Effector memory CD8-positive, alpha-beta T cell (primary cell): ENCODE measurements at places on chromosomes 5 and 9.

DNA sequence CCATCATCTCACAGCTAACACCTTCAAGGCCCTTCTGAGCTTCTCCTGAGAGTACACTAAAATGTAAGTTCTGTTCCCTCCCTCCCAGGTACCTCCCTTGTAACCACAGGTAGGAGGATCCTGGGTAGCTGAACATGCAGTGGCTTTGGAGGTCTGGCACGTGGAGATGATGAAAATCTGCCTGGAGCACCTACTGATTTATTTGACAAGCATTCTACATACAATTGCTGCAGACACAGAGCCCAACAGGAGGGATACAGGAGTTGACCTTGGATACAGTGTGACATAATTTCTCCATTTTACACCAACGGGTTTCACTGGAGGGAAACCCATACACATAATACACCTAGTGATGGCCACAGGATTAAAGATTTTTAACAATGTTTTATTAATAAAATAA is 478.7 kb downstream of the SEMA5A start:
- DNase-seq, result no peak

DNA sequence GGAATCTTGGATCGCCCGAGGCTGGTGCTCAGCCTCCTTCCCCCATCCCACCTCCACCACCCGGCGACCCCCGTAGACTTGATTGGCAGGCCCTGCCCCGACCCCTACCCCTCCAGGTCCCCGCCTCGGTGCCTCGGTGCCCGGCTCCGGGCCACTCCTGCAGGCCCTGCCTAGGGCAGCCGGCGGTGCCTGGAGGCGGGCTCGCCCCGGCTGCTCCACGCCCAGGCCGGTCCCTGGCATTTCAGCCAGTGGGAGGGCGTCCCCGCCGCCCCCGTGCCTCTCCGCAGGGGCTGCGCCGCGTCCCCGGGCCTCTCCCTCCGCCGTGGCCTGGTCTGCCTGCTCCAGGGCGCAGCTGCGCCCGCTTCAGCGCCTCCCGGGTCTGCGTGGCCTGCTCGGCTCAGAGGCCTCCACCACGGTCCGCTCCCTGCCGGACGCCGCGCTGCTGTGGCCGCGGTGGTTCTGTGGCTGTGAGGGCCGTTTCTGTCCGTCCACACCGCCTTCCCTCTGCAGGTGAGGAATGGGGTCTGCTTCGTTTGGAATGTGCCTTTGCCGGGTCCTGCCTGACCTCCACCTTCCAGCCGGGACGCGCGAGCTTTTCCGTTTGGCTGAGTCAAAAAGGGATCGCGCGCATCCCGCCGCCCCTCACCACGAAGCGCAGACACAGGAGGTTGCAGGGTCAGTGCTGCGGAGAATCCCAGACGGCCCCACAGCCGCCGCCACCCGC is 48.3 kb upstream of the IRX4 start:
- no peak for DNase-seq

GRCh38 chr9:136558373-136558772 is 12.5 kb upstream of the NOTCH1 start:
- DNase-seq, result no peak

DNA sequence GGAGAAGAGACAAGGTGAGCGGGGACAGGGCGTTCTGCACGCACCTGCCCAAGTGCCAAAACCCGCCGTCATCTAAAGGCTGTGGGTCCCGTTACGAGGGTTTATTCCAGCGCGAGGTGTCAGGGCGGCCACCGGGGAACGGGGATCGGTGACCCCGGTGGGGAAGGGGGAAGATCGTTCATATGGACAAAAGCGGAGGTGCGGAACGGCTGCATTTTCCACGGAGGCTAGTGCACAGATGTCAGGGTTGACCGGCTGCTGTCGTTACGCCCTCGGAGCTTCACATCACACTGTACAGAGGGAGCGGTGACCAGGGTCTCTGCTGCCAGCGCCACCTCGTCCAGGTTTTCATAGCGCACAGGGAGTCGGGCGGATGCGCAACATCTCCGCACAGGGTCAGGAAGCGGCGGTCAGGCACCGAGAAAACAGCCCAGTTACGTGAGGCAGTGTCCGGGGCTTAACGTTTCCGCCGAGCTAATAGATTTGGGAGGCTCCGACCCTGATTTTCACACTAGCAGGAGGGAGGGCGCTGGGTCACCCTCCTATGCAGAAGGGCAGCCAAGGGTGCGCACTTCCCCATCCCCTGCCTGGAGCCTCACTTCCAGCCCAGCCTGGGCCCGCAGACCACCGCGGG is 13.5 kb downstream of the BTNL9 start:
- DNase-seq, result no peak

GRCh38 chr5:125256296-125256695 is 509.9 kb upstream of the ZNF608 start:
- DNase-seq, result no peak

DNA sequence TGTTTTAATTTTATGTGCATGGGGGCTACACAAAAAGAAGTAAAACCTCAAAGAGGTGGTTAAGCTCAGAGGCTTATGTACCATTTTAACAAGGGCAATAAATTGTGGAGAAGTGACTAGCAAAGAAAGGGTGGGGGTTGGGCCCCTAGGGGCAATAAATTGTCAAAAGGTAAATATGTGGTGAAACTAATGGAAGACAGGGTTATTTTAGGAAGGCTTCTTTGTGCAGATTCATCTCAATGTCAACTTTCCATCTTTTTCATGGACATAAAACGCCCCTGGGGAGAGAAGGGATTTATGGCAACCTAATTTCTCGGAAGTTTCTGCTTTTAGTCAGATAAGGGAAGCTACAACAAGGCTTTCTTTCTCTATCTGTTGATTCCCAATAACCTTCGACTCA is 42.5 kb upstream of the GOLM1 start:
- DNase-seq, result no peak

DNA sequence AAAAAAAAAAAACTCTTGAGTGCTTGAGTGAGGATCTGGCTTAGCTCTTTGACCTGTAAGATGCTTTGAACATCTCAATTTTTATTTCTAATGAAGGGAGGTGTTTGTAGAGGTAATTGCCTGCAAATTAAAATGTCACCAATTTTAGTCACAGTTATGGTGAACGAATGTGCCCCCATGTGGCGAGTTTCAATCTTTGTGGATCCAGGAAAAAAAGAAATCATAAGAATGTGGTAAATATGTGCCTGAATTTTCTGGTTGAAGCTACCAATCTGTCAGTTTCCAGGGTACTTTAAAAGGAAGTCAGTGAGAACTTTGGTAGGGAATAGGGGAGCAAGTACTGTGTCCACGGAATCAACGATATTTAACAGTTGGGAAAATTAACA is 1772.4 kb upstream of the CDH9 start:
- DNase-seq, result no peak

GRCh38 chr5:154473581-154474283 is 4.3 kb downstream of the HAND1 start:
- no peak for DNase-seq

DNA sequence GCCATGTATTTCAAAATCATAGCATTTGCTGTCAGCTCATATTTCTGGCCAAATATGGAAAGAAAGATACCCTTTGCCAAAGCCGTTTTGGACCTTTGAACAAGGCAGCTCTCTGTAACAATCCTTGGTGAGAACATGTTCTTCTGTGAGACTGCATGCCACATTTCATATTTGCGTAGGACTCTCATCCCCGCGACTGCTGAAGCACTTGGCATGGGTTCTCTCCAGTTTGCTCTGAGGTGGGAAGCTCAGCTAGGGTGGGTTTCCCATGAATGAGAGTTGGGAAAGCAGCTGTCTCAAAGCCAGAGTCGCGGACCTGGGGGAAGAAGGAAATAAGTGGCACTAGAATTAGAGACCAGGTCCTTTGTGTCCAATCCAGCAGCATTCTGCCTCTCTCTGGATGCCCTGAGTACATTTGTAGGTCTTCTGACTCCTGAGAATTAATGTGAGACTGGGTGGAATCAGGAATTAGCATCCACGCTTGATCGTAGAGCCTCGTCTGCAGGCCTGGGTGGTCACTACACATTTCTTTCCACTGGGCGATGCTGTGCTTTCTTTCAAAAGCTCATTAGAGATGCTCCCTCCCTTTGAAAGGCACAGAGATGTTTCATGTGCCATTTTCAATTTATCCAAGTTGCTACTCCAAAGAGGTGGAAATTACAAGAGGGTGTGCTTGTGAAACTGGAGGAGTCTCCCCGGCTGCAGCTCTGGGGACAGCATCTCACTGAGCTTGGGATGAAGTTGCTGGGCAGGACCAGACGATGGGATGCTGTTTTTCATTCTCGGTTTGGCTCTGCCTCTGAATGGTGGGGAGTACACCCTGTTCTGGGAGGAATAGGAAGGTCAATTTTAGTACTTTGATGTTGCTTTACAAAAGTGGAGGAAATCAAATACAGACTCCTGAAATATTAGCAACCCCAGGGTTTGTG is 197.2 kb downstream of the GADD45G start:
- DNase-seq, result no peak

- no peak for DNase-seq
Measured at GRCh38 chr5:143037071-143037470, 266.9 kb downstream of the ARHGAP26 start.

DNA sequence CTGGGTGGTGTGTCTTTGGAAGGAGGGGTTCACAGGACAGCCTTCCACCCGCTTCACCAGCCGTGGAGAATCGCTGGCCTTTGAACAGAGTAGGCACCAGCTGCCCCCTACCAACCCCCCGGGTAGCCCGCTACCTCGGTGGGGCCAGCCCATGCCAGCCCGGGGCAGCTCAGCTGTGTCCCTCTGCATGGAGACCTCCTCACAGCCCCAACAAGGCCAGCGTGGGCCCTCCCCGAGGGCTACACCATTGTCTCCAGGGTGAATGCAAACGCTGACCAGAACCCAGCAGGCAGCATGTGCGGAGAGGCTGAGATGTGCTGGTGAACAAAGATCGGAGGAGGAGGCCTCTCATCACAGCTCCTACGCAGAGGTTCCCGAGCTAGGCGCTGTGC is 51.9 kb downstream of the LMX1B start:
- no peak for DNase-seq

- DNase-seq, result peak; percentile 19
Measured at GRCh38 chr9:75866273-75866871, 24.1 kb upstream of the PCSK5 start.

- no peak for DNase-seq
Measured at GRCh38 chr5:1498623-1499416, 24.9 kb downstream of the LPCAT1 start.

DNA sequence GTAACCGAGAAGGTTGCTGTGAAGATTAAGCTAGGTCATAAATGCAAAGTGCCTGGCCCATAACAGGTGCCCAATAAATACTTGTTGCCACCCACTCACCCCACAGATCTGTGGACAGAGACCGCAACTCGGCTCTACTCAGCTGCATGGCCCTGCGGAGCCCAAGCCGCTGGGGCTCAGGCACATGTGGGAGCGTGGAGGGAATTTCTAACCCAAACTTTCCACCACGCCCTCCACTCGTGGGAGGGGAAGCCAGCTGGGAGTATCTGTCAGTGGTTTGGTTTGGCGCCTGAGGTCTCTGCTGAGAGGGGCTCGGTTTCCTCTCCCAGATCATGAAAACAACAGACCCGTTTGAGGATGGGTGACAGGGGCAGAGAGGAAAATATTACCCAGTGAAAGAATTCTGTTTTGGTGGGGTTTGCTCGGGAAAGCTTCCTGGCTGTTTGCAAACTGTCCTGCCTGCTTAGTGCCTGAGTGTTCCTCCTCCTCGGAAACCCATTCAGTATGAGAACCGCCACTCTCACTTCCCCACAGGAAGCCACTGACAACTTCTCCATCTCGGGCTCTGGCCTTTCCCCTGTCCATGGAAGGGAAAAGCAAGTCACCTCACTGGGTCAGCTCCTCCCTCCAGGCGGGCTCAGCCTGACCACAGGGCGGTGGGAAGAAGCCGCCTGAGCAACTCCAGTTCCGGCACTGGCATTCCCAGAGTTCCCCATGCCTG is 60.1 kb downstream of the RGS3 start:
- DNase-seq, result peak; percentile 53

GRCh38 chr9:93975262-93975661 is 20.1 kb upstream of the BARX1 start:
- no peak for DNase-seq

DNA sequence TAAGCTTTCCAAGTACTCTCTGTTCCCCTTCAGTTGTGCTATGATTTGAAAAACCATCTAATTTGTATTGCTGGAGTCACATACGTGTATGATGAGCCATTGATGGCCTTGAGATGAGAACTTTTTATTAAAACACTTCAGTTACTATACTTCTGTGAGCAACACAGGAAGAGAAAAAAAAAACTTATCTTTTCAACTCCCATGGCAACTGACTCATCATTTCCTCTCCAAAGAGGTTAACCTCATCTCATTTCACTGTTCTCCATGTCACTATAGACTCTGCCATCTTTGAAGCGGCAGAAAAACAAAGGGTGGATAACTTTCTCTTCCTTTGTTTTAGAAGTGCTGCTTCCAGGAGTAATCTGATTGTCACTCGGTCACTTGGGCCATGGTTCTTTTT is 104.3 kb upstream of the PCSK1 start:
- DNase-seq, result no peak

DNA sequence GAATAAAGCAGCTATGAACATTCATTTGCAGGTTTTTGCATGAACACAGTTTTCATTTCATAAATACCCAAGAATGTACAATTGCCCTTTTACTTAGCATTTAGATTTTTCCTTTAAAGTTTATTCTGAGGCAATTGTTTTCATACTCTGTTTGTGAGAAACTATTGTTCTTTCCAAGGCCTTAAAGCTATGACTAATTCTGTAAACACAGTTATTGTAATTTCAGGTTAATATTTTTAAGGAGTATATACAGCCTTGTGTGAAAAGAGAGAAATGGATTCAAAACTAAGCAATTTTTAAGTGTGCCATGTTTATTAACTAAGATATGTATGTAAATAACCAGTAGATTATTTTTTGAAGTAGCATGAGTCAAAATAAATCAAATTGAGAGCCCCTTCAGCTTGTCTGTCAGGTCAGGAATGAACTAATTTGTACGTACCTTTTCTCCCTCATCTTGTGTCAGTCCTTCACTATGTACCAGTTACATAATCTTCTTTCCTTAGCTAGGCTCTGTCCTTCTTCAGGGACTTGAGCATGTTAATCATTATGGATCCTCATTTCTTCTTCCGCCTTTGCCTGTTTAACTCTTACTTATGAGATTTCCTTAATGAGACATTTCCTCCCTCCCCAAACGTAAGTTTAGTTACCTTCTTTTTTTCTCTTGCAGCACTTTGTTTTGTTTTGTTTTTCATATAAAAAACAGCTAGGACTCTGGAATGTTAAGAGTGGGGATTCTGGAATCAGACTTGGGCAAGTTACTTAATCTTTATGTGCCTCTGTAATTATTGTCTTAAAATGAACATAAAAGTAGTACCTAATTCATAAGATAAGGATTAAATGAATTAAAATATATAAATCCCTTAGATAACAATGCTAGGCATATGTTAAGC is 63.6 kb downstream of the NIPBL start:
- no peak for DNase-seq

DNA sequence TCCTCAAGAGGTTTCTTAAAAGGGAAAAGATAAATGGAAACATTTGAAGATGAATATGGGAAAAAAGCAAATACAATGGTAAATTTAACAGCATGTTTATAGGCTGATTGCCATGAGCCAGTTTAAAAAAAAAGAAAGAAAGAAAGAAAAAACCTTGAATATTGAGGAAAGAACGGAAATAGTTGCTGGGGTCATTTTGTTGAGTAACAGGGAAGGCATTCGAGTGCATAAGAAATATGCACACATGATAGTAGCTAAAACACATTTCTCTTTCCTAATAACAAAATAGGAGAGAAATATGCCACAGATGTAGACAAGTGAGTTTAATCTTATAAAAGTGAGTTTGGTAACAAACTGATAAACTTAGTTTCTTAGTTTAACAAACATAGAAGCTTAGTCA is 864.6 kb upstream of the ACO1 start:
- no peak for DNase-seq
